ENCODE measurements at places on chromosomes 2 and 18. TPM values are rescaled to one million over a fixed set of nuclear protein-coding genes. Genes with fewer than 3 reads are reported as not detected.
A peak's percentile ranks its signal among the peaks of the same experiment; 100 is the strongest.

The RNF125 gene
- 6.9 TPM for total RNA-seq

GRCh38 chr2:133418671-133419070, 149.6 kb downstream of the NCKAP5 start:
- no peaks in the 10 kb centered on the region for H3K27me3 ChIP-seq
- H3K4me1 ChIP-seq: no peaks in the 10 kb centered on the region
- no peaks in the 10 kb centered on the region for H3K36me3 ChIP-seq
- H3K4me3 ChIP-seq: no peak overlapping the region
- no peak for DNase-seq
- H3K27ac ChIP-seq: peak overlapping the region; percentile 5

The AKAIN1 gene
- not detected for total RNA-seq

- no peak for DNase-seq
- no peaks in the 10 kb centered on the region for H3K36me3 ChIP-seq
- no peaks in the 10 kb centered on the region for H3K27me3 ChIP-seq
Measured at GRCh38 chr2:147500229-147500628, 344.6 kb upstream of the ACVR2A start.

DNA sequence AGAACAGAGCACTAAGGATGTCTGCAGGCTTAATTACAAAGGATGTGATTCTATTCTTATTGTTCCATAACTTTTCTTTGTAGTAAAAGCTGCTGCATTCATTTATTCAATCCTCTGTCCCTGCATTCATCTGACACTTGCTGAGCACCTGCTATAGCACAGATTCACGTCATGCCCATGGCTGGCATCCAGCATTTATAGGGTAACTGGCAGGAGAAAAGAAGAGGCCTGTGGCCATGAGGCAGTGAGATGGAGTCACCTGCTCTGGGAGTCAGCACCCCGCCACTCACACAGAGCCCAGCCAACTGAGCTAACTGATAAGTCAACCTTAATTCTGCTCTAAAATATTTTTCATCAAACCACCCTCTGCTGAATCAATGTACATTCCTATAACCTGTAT, 18.3 kb upstream of the CDC42EP3 start:
- no peaks in the 10 kb centered on the region for H3K27me3 ChIP-seq
- H3K4me1 ChIP-seq: no peaks in the 10 kb centered on the region
- no peaks in the 10 kb centered on the region for H3K36me3 ChIP-seq
- no peak for DNase-seq
- no peak overlapping the region for H3K4me3 ChIP-seq
- H3K27ac ChIP-seq: no peak overlapping the region

All from tibial nerve (tissue), 4 donors.